ENCODE measurements at places on chromosomes 16 and 17.

- DNase-seq: no peak
These were observed 3.3 kb downstream of the KRT37 start for GRCh38 chr17:41421116-41421515.

DNA sequence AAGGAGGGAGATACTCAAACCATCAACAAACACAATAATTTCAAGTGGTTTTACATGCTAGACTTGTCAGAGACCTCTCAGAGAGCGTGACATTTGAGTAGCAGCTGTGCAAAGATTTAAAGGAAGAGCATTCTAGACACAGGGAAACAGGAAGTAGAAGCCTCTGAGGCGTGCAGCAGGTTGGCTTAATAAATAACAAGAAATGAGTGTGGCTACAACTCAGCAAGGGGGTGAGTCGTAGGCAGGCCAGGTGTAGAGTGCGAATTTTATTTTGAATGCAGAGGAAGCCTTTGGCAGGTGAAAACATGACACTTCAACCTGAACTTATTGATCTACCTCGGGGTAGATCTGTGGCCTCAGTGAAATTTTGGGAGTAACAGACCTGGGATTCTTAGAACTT is 73.2 kb upstream of the MRTFB start:
- DNase-seq: peak; percentile 14

- DNase-seq: no peak
These were observed 16.0 kb upstream of the TANC2 start for GRCh38 chr17:62950067-62950466.

- DNase-seq: no peak
These were observed 26.3 kb upstream of the ABCA3 start for GRCh38 chr16:2366660-2367309.

GRCh38 chr17:2202996-2203575 is 100.5 kb downstream of the SMG6 start:
- DNase-seq: no peak

DNA sequence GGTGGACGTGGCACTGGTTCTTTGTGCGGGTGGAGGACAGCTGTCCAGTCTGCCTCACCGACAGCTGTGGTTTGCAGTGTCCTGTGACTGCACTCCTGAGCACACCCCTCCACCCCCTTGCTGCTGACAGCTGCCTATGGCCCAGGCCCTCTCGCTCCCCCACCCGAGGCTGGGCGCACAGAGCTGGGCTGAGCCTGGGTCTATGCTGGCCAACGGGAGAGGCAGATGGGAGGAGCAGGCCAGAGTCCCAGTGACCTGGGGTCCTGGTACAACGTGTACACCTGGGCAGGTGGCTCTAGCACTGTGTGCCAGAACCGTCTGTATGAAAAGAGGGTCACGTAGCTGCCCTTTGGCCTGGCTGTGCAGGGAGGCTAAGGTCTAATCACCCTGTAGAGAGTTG is 30.5 kb downstream of the BAIAP2 start:
- DNase-seq: no peak

- no peak for DNase-seq
These were observed 96.7 kb downstream of the TRIM37 start for GRCh38 chr17:59010026-59010425.

All from inflammatory macrophage treated with lipopolysaccharide for 4 hours (primary cell).